ENCODE measurements at places on chromosomes 12 and 14. TPM values are rescaled to one million over a fixed set of nuclear protein-coding genes. Genes with fewer than 3 reads are reported as not detected.

Gene CMKLR1
- total RNA-seq, result not detected

Gene KRT74
- not detected for total RNA-seq

Gene TMEM119
- 1.0 TPM for total RNA-seq

DNA sequence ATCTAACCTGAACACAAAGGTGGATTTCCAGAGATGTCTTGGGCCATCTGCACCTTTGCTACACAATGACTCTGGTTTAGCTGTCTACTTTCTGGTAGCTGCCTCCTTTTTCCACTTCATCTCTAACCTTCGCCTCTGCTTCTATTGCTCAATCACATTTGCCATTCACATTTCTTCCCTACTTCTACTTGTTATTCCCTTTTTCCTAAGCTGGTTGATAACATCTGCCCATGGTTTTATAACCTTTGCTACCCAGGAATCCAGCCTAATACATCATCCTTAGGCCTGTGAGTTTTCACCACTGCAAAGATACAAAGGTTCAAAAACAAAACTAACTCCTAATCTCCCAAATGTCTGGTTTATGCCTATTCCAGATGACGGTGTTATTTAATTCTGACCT lies 13.2 kb downstream of the SPPL3 start:
- no peak overlapping the region for H3K4me3 ChIP-seq
- H3K27ac ChIP-seq, result no peak overlapping the region
- H3K36me3 ChIP-seq, result peaks cover 13% of the 10 kb centered on the region
- no peak for DNase-seq
- H3K27me3 ChIP-seq, result no peaks in the 10 kb centered on the region

DNA sequence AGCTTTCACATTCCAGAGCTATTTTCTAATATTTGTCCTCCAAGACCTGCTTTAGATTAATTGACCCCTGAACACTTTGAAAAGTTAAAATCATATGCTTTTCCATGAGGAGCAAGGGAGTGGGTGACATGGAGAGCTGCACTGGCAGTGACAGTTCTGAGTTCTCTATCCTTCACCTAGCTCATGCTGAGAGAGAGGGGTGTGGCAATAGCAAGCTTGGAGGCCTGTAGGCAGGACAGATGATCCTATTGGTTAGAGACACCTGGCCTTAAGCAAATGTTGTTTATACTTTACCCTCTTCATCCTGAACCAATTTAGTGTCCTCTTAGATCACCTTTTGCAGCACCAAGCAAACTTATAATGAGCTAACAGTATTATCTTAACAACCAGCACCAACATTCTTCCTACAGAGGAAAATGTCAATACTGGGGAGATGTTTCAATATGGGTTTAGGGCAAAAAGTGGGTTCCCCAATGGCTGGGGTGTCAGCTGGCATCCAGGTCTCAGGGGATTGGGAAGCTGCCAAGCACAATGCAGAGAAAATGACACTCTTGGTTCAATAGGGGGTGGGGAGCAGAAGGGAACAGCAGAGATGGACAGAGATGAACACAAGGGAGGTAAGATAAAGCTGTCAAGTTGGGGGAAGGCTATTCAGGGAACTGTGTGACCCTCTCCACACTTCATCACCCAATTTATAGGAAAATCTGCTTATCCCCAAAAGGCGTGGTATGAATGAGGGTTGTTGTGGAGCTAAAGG lies 37.0 kb upstream of the PPM1H start:
- H3K27ac ChIP-seq, result no peak overlapping the region
- DNase-seq, result no peak
- H3K4me3 ChIP-seq, result no peak overlapping the region
- no peaks in the 10 kb centered on the region for H3K36me3 ChIP-seq
- H3K27me3 ChIP-seq, result peaks cover 2% of the 10 kb centered on the region
